ENCODE measurements at places on chromosomes 2 and 18.

DNA sequence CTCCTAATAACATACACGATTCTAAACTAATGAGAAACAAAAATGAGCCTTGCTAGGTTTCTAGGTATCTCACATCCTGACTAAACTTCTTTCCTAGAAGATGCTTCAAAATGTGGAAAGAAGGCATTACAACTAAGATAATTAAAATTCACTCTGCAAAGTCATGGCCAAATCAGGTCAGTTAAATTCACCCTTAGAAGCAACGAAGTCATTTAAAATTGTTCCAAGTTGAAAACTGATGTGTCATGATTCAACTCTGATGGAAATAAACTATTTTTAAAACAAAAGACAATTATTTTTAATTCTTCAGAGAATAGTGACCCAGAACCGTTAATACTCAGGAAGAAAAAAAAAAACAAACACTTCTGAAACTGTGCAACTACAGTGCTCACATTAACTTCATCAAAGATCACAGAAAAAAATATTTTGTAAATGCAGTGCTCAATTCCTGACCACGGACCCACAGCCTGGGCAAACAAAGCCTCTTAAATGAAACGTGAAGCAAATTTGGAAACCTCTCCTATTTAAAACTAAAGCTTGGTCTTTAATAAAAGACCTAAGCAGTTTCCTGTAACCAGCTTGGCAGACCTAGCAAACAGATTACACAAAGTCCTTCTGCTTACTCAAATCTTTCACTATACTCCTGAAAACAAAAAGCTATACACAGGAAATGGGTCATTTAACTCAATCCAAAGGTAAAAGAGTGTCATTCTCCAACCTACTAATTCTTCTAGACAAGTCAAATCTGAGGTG is 39.0 kb downstream of the CHN1 start:
- DNase-seq: no peak

DNA sequence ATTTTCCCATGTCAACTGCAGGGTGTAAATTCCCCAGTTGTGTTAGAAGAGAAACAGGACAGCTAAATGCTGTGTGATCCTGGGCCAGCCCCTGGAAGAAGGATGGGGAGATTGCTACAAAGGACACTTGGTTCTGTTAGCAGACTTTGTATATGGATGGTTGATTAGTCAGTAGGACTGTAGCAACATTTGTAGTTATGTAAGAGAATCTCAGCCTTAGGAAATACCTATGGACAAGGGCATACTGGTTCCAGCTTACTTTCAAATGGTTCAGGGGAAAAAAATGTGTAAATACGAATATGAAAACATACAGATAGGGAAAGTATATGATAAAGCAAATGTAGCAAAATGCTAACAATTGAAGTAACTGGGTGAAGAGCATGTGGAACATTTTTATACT is 47.6 kb downstream of the GNAL start:
- no peak for DNase-seq

GRCh38 chr2:140747665-140748064 is 1383.2 kb downstream of the LRP1B start:
- DNase-seq: no peak

GRCh38 chr2:62539606-62540407 is 33.8 kb upstream of the TMEM17 start:
- no peak for DNase-seq

DNA sequence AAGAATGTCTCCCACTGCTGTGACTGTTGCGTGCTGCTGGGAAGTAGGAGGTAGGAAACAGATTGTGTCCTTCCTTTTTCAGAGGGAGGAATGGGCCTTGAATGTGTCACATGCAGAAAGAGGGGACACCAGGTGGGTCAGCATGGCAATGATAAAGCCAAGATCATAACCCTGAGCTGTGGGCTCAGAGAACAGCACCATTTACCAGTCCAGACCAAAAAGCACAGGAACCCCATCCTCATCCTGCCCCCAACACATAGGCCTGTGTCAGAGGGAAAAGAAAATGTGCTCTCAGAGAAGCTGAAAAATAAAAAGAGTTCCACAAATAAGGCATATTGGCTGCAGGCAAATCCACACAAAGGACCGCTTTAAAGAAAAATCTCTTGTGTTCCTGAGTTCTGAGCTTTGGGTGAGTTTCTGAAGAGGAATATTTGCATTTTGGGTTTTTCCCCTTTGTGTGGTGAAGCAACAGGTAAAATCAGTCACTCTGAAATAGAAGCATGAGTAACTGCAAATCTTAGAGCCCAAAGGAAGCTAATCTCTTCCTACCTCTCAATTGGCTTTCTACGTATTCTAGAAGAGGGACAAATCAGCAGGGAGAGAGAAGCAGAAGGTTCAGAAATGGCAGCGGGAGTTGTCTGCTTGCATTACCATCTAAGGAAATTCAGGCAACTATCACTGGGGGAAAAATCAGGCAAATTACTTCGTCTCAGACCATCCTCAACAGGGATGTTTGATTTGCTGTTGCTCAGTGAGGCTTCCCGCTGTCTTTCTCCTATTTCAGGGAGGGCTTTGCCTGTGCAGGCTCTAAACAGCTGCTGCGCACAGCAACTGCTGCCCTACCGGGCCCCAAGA is 106.8 kb downstream of the BCL11A start:
- no peak for DNase-seq

GRCh38 chr2:54909001-54909400 is 141.2 kb downstream of the RTN4 start:
- no peak for DNase-seq

DNA sequence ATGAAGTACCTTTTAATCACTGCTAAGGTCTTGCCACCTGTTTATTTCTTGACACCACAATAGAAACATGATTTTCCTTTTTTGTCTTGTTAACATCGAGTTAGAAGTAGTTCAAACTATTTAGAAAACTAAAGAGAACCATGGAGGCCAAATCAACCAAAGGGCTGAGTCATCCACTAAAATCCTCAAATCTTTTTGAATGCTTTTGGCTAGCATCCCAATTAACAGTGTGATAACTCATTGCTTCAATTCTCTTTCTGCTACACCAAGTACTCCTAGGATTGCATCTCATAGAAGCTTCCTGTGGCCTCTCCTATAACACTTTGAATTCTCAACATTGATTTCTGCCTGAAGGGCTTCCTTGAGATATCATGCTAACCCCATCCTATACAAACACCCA is 159.9 kb upstream of the MMADHC start:
- DNase-seq: no peak

DNA sequence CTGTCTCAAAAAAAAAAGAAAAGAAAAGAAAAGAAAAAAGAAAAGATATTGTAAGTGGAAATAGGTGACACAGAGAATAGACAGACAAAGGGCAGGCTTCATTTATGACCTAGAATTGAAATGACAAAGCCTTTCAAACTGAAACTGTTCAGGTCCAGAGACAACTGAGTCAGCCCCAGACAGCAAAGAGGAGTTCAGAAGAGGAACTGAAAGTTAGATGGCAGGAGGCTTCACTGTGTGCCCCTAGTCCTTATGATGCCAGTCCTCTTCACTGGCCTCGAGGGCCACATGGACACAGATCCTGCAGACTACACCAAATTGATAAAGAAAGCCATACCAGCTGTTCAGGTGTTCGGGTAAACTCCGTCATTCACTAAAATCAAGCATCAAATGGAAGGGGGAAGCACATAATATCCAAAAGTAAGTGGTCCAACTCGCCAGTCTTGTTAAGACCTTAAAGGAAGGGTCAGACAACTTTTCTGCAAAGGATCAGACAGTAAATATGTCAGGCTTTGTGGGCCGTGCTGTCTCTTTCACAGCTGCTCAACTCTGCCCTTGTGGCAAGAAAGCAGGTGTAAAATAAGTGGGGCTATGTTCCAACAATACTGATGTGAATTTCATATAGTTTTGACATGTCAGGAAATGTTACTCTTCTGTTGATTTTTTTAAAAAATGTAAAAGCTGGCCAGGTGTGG is 231.9 kb upstream of the MGAT5 start:
- no peak for DNase-seq

- no peak for DNase-seq
Observed at GRCh38 chr2:112794131-112794733, 9.9 kb upstream of the IL1A start.

DNA sequence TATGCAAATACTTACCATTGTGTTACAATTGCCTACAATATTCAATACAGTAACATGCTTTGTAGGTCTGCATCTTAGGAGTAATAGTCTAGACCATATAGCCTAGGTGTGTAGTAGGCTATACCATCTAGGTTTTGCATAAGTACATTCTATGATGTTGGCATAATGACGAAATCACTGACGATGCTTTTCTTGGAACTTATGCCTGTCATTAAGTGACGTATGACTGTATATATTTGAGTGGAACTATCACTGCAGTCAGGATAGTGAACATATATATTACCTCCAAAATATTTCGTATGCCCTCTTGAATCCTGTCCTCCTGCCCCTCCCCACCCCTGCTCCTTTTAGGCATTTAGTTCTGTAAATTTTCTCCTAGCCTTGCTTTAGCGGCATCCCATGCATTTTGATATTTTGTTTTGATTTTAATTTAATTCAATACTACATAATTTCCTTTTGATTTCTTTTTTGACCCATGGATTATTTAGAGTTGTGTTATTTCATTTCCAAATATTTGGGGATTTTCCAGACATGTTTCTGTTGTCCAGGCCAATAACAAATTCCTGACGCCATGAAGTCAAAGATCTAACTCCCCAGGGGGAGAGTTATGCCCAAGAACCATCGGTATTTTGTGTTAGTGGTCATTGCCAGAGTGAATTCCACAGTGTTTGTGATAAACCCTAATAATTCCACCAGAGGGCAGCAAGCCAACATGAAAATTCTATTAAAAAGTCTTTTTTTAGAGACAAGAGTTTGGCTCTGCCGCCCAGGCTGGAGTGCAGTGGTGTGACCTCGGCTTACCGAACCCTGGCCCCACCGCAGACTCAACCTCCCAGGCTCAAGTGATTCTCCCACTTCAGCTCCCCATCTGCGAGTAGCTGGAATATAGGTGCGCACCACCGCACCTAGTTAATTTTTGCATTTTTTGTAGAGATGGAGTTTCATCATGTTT is 24.2 kb upstream of the CASP8 start:
- no peak for DNase-seq

DNA sequence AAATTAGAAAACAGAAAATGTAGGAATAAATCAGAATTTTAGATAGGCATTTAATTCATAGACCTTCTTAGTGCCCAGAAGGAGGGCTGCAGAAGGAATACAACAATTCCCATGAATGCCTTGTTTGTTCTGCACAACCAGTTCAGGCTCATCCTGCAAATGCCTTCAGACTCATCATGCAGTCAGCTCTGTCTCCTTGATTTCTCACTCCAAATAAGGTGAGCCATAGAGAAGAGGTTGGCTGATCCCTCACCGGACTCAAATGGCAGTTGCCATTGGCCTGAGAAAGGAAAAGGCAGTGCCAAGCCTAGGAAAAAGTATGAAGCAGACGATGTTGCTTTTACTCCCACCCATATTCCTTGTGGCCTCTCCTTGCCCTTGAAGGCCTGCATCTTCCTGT is 50.3 kb downstream of the DSC3 start:
- no peak for DNase-seq

- no peak for DNase-seq
Observed at GRCh38 chr2:144082777-144083176, 437.1 kb downstream of the ZEB2 start.

DNA sequence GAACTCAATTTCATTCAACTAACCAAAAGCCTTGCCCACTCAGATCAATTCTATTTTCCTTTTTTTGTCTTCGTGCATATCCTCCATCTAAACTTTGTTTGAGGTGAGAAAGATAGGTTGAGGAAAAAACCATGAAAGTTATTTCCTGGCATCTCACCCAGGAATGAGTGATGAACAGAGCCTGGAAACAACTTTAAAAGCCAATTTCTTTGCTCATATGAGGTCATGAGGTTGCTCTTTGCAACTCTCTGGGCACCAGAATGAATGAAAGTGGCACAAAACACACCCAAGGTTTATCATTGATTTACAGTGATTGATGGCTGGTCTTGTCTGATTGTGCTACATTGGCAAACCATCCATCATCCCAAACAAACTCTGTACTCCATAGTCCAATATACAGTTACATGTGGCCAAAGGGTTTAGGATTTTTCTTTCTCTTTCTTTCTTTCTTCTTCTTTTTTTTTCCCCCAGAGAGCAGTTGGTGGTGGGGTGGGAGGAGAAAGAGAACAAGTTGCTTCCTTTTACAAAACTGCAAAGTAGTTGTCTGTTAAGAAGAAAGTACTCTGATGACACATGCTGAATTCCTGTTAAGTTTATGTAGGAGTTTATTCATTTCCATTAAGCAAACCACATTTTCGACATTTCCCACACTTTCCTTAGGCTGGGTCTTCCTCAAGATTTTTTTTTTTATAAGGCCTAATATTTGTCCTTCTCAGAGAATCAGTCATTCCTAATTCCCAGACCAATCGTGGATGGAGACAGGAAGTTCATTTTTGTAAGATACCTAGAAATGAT is 575.9 kb upstream of the ZEB2 start:
- DNase-seq: no peak

DNA sequence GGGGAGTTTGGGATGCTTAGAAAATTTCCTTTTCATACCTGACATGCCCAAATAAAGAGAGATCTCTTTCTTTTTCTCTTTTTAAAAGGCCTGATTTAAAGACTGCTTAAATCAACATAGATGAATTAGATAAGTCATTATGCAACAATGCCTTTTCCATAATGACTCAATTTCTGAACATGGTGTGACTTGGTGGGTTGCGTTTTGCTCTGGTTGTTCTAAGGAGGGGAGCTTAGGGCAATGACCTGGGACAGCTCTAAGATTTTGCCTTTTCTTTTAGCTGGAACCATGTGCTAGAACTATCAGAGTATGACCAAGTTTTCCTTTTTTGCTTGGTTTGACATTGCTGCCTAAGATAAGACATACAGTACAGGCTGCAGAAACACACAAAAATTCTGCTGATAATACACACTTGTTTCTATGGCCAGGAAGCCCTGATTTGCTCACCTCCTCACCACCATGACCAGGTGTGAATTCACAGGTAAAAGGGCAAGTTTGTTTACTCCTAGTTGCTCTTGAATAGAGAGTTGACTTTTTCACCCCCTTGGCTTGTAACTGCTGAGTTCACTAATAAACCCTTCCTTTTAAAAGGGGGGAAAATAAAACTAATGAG is 58.1 kb upstream of the IL1RL1 start:
- no peak for DNase-seq

DNA sequence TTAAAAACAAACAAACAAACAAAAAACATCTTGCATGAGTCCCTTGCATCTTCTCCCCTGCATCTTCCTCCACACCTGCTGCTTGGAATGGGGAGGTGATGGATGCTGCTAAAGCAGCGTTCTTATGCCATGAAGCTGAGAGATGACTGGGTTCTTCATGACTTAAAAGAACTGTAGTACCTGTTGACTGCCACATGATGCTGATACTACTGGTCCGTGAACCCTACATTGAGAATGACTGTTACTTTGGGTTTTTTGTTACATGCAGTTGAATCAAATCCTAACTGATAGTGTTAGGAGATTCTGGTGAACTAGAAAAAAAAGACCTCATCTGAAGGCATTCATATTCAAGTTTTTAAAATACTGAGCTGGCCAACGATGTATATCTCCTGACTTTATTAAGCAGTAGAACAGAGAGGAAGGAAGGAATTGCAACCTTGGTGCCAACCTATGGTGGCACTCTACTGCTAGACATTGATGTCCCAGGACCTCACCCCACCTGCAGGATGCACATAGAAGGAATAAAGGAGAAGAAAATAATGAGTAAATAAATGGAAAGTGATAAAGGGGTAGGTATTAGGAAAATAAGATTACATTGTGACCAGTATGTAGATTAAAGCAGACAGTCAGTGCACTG is 63.2 kb upstream of the SPAG16 start:
- DNase-seq: no peak
